ENCODE measurements at places on chromosomes 2 and 18.

DNA sequence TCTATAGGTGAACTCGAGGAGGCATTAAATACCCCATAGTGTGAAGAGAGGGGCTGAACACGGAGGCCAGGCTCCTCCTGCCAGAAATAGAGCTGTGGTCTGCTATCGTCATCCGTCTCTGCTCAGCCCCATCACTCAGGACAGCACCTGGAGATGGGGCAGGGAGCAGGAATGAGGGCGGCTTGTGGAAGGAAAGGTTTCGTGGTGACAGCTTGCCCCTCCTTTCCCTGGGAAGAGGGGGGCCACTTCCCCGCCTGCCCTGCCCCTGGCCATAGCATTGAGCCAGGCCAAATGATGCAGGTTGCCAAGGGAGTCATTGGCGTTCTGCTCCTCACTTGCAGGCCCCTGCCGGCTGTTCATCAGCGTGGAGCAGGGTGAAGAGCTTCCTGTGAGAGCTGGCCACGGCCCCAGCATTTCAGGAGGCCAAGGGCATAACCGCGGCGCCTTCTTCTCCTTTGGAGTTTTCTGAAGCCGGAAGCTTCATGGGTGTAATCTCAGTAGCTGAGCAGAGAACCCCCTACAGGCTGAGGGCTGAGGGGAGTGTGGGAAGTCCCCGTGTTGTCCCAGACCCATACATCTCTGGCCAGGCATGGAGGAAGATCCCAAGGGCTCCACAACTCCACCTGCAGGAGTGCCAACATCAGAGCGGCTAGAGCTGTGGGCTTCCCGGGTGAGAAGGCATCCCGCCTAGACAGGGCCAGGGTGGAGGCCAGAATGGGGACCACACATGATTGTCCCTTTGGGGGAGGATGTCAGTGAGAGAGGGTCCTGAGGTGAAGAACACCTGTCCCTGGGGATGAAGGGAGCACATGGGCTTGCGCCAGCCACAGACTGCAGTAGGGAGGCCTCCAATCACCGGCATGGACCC lies 112.5 kb upstream of the GLI2 start:
- no peak for DNase-seq

GRCh38 chr2:45729753-45730512 lies 78.5 kb downstream of the PRKCE start:
- no peak for DNase-seq

GRCh38 chr2:217468042-217468830 lies 534.6 kb downstream of the TNS1 start:
- DNase-seq, result no peak

- DNase-seq, result peak; percentile 10
Observed at GRCh38 chr2:152755029-152755428, 36.6 kb downstream of the ARL6IP6 start.

DNA sequence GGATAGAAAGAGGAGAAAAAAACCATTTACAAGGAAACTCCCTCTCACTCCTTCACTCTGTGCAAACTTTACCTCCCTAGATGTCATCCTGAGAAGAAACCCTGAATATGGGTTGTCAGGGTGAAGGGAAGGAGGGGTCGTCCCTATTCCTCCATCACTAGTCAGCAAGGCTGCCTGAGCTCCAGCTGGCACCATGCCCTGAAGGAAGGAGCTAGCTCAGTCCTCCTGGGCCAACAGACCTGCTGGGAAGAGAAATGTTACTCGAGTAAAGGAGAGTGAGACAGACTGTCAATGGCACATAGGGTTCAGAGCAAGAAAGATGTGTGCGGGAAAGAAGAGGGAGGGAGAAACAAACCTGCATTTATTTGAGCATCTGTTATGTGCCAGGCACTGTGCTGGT lies 18.3 kb upstream of the EPAS1 start:
- DNase-seq, result no peak

DNA sequence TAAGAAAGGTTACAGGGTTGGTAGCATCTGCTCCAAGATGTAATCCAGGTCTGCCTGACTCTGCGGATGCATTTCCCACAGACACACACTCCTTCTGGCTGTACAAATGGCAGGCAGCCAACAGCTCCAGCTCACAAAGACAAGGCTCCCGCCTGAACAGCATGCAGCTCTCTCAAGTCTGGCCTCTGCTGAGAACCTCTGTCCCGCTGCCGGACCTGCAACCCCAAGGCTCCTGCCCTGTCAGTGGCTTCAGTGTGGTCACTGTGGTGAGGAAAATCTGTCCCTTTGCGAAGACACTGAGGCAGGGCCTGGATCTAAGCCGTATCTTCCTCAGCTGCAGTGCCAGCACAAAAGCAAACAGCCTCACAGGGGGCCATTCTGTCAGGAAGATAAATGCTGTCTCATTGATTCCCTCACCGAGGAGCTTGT lies 469.3 kb upstream of the MEX3C start:
- DNase-seq, result peak; percentile 84

DNA sequence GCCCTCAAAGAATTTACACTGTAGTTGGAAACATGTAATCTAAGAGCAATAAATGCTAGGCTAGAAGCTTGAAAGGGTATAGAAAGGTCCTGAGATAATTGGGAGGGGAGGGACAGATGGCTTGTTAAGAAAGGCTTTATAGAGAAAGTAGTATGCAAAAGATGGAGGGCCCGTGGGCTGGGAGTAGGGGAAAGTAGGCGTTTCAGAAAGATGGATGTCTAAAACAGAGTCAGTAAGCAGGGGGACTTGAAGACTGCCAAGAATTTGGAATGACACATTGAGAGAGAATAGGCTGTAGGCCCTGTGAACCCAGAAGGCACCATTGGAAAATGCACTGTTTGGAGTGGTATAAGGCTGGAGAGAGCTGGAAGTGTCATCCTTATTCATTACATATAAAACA lies 822 bp downstream of the PSMG2 start:
- DNase-seq, result peak; percentile 20

DNA sequence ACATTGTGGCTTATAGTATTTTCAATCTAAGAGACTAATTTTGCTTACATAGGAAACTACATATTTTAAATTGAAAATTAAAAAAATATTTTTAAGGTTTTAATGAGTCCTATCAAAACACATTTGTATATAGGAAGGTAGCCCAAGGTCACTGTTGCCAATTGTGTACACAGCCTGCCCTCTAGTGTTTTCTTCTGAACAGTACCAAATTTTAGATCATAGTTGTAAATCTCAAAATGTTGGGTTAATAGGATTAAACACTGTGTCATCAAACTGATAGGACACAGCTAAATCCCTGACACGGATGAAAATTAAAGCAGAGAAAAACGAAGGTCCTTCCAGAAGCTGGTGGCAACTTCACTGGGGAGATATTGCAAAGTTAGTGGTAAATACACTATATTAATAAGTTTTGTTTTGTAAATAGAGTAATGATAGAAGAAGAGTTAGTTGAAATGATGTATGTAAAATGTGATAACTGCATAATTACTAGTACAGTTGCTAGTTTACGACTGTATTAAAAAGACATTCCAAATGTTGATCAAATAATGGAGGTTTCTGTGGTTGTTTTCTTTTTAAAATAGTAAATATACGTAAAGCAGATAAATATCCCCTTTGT lies 19.7 kb downstream of the CLUL1 start:
- DNase-seq, result peak; percentile 77

DNA sequence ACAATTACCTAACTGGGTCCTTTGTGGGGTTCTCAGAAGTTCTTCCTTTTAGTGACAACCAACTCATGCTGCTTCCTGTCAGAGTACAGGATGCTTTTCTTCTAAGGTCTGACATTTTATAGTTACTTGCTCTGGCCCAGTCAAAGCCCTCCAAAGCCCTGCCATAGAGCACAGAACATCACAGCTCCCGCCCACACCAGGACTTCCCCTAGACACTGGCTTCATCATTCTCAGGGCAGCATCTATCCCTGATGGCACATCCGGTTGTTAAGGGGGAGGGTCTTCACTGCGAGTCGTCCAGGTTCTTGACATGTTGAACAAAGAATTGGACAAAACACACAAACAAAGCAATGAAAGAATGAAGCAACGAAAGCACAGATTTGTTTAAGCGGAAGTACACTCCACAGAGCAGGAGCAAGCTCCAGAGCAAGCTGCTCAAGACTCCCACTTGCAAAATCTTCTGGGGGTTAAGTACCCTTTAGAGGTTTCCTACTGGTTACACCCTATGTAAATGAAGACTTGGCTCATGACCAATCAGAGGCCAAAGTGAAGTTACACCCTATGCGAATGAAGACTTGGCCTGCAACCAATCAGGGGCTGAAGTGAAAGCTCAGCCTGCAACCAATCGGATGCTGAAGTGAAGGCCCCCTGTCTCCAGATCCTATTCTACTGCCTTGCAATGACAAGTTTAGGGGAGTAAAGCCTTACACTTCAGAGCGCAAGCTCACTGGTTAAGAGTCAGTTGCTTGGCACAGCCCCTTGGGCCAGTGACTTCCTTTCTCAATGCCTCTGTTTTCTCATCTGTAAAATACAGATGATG lies 79.0 kb downstream of the HDAC4 start:
- DNase-seq, result no peak

GRCh38 chr2:109124982-109125592 lies 3.9 kb upstream of the SH3RF3 start:
- peak; percentile 54 for DNase-seq

DNA sequence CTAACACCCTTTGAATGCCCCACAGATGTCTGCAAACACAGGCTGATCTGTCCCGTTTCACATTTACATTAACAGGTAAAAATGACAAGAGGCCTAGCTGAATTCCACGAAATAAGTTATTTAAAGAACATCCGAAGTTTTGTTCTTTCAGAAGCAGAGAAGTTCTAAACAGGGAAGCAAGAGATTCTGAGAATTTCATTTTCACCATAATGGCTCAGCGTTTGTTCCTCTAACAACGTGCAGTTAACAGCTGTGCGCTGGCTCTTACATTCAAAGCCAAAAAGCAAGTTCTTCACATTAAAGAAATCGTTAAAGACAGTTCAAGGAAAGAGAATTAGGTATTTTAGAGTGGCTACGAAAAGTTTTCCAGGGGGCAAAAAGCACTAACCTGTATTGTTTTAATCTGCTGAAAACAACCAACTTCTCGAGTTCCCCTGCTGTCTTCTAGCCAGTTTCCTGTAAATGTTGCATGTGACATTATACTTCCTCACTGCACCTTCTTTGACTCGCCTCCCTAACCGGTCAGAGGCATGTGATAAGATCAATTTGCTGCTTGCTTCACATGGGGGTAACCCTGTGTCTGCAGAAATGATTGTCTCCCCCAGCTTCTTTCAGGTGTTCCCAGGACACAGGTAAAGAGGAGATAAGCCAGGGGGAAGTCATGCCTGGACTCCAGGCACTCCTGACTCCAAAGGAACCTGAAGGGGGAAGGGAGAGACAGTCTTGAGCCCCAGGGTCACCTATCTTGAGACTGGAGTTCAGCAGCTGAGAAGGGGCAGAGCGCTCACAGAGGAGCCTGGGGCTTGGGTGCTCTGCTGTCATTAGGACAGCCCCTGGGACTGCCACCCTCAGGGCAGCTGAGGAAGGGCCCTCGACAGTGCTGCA lies 36.8 kb upstream of the WIPF1 start:
- peak; percentile 51 for DNase-seq

DNA sequence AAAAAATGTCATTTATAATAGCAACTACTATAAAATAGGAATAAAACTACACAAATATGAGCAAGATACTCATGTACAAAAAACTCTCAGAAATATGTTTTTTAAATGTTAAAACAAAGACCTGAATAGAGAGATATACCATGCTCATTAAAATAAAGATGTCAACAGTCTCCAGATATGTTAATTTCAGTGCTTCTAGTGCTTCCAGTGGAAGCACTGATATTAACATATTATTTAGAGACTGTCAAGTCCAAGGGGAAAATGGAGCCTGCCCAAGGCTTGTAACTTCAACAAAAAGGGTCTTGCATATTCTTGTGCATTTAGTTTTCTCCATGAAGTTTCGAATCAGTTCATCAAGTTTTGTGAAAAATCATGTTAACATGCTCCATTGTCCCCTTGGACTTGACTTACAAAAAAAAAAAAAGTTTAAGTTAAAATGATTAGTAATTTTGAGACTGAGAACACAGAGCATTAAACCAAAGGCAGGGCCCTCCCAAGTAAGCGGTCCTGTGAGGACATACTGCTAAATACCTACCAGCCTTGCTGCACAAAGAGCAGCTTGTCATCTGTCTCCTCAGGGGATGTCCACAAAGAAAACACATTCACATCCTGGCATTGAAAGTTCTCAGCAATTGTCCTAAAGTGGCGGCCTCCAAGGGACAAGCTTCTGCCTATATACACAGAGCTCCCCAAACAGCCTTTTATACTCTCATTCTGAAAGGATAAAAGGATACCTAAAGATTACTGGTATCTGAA lies 501.9 kb upstream of the CHAC2 start:
- DNase-seq, result no peak

GRCh38 chr2:216739035-216739434 lies 43.7 kb upstream of the IGFBP5 start:
- peak; percentile 87 for DNase-seq

GRCh38 chr18:56747032-56747658 lies 96.0 kb downstream of the WDR7 start:
- no peak for DNase-seq

GRCh38 chr2:73640511-73640911 lies 1.7 kb downstream of the NAT8 start:
- DNase-seq, result no peak

GRCh38 chr18:11884396-11885030 lies 23.6 kb downstream of the MPPE1 start:
- DNase-seq, result no peak

DNA sequence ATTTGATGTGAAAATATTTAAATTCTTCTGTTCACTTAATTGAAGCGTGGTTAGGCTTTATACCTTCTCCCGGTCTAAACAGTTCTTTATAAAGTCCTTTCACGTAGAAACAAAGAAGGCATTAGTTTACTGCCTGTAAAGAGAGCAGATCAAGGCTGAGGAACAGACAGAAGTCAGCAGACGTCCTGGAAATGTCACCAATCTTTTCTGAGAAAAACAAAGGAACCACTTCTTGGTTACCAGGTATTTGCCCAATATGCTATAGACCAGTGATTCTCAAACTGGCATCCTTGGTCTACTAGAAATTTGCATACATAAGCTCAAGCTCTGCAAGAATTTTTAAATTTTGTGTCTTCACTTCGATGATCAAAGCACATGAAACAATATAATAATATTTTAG lies 89.2 kb upstream of the STK17B start:
- DNase-seq, result no peak

GRCh38 chr2:71303849-71304248 lies 27.7 kb upstream of the ZNF638 start:
- DNase-seq, result no peak

GRCh38 chr2:121998751-121999150 lies 243.3 kb downstream of the TSN start:
- DNase-seq, result no peak

Measured in tongue (tissue), 3 donors.